IPS DF 6.9 (cell line): ENCODE measurements at places on chromosomes 12 and 14.

- DNase-seq: no peak
Measured at GRCh38 chr14:50578433-50578832, 18.5 kb downstream of the ATL1 start.

- DNase-seq: no peak
Measured at GRCh38 chr14:33730156-33730555, 220.7 kb downstream of the EGLN3 start.

DNA sequence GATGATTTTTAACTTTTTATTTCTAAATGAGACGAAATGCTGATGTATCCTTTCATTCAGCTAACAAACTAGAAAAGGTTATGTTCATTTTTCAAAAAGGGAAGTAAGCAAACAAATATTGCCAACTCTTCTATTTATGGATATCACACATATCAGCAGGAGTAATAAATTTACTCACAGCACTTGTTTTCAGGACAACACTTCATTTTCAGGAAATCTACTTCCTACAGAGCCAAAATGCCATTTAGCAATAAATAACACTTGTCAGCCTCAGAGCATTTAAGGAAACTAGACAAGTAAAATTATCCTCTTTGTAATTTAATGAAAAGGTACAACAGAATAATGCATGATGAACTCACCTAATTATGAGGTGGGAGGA lies 139.6 kb downstream of the HMGA2 start:
- DNase-seq: no peak

DNA sequence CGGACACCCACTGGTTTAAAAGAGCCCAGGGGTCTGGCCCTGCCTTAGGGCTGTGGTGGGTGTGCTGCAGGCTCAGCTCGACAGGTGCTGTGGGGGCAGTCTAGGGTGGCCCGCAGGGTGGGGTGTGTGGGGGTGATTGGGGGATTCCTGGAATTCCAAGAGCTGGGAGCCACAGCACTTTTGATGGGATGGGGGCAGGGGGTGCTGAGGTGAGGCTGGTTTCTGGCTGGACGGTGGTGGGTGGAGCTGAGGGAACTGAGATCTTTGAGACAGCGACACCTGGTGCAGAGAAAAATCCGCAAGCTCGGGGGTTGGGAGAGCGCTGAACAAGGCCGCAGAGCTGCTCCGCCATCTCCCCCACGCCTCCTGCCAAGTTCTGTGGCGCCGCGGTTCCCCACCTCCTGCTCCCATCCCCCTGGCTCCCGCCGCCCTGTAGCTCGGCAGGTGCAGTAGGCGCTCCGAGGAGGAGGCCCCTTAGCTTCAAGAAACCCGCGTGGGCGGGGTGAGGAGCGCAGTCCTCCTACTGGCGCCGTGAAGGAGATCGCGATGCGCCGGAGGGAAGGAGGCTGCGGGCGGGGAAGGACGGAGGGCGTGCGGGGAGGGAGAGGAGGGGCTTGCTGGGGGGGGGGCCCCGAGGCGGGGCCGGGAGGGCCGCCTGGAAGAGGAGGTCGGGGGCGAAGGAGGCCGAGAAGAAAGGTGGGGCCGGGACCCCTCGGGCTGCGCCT lies 1.3 kb upstream of the TEDC1 start:
- no peak for DNase-seq
